Nucleus accumbens (tissue), 56 donors: ENCODE measurements at places on chromosomes 16 and 17.

- DNase-seq = peak; percentile 6
These were observed 297.5 kb downstream of the CA10 start for GRCh38 chr17:51860954-51861561.

DNA sequence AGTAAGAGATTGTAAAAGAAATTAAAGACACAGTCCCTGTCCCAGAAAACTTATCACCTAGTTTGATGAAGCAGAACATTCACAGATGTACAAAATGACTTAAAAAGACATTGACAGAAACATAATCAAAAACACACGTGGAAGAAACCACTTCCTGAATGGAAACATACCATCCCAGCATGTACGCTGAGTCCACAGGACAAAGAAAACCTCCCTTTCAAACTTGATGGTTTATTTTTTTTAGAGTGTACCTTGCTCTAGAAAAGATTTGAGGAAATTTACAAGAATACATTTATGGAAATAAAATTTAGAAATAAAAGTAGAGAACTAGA is 140.9 kb downstream of the PMP22 start:
- no peak for DNase-seq

DNA sequence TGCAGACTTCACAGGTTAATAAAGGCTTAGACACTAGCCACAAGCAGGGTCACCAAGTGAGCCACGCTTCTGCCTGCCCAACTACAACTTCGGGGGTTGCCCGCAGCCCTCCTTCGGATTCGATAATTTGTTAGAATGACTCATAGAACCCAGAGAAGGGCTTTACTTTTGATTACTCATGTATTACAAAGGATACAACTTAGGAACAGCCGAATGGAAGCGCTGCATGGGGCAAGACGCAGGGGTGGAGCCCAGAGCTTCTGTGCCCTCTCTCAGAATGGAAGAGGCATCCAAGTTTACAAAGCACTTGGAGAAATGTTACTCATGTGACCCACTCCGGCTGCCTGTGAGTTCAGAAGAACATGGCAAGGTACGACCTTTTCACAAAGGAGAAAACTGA is 7.5 kb upstream of the CDH5 start:
- DNase-seq = no peak

GRCh38 chr16:86598607-86599565 is 20.5 kb downstream of the FOXL1 start:
- DNase-seq = no peak

GRCh38 chr16:58264961-58265479 is 29.8 kb downstream of the PRSS54 start:
- DNase-seq = no peak

- DNase-seq = no peak
These were observed 7.0 kb downstream of the MYO15A start for GRCh38 chr17:18115517-18115916.

DNA sequence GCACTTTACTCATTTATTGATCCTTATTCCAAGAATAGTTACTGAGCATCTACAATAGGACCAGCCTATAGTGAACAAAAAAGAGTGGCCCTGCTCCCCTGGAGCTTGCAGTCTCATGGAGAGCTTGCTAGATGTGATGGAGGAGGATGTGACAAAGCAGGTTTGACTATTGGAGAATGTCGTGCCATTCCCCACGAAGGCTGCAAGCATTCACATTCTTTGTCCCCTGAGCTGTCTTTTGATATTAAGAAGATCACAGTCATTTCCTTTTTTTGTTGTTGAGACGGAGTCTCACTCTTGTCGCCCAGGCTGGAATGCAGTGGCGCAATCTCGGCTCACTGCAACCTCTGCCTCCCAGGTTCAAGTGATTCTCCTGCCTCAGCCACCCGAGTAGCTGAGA is 115.0 kb upstream of the ADAMTS18 start:
- DNase-seq = no peak

DNA sequence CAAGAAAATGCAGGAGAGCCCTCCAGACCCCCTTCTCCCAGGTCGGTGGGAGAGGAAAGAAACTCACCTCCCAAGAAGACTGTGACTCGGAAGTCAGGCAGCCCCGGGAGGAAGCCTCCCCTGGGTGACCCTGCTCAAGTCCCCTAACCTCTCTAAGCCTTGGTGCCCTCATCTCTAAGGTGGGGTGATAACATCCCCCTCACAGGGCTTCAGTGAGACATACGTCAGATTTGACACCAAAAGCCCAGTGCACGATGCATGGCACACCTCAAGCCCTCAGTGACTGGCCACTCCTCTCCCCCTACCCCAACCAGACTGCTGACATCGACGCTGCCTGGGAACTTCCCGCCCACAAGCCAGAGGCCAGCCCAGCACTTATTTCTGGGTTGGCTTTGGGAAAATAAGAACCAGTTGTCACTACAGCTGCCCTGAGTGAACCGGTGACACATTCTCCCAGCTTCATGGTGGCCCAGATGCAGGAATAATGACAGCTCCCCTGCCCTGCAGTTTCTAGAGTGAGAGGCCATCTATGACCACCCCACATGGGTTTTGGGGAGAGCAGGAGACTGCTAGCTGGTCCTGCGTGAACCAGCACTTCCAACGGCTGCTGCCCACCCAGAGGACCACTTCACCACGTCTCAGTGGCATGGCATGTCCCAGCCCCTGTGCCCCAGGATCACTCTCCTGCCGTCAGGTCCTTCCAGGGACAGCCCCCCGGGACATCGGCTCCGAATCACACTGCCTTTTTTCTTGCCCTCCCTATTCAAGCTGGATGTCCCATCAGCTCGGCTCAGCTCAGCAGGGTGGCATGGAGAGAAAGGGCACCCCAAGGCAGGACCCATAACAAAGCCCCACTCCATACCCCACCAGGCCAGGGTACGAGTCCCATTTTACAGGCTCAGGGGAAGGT is 9.5 kb downstream of the KNOP1 start:
- DNase-seq = no peak

DNA sequence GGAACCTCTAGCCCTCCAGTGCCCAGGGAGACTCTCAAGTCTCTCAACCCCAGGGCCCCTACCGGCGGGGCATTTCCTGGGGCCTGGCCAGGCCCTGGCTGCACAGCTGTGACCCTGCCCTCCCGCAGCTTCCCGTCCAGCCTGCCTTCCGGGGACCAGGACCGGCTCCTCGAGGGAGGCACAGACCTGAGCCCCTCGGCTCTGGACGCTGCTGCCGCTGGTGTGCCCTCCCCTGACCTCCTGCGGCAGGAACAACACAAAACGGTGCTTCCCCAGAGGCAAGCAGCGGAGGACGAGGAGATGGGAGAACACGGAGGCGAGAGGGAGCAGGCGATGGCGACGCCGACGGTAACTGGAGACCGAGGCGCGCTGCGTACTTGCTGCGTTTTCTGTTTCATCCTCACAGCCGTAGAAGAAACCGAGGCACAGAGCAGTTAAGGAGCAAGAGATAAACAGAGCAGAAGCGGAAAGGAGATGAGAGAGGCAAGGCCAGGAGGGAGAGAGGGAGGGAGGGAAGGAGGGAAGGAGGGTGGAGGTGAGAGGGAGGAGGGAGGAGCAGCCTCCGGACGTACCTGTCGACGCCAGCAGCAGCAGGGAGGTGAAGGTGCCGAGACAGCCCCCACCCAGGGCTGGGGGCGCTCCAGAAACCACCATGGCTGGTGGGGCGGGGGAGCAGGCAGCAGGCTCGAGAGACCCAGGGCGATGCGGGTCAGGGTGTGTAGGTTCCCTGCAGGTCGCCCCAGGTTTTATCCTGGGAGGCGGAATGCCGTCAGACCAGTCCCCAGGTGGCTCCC is at the start of gene PRSS22:
Gene PRSS22 (minus strand): TSS at position 720 of the 794 bp plus-strand sequence. CDS start 66 bp downstream, at position 654.
- DNase-seq = no peak

- no peak for DNase-seq
These were observed 5.1 kb downstream of the GGA2 start for GRCh38 chr16:23505180-23505665.

- DNase-seq = no peak
These were observed 177.9 kb downstream of the SEC14L1 start for GRCh38 chr17:77318491-77319210.

DNA sequence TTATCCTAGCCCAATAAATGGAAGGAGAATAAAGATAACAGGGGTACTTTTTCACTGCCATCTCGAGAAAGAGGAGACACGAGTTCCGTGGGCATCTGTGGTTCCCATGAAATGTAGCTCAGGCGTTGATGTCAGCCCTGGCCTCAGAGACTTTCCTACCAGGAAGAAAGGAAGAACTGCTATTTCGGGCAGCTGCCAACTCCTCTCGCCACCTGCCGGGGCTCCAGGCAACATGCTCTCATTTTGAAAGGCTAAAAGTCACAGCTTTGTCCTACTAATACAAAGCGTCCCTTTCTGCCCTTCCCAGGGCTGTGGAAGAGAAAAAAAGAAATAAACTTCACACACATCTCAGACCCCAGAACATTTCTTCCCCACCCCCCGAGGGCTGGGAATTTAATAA is 65.8 kb downstream of the DHRS7C start:
- no peak for DNase-seq

- DNase-seq = no peak
These were observed 149.2 kb upstream of the TBX2 start for GRCh38 chr17:61250335-61250890.

- DNase-seq = no peak
These were observed 193.1 kb upstream of the IRX6 start for GRCh38 chr16:55130911-55131310.

- DNase-seq = no peak
These were observed 39.4 kb downstream of the AP1G1 start for GRCh38 chr16:71769222-71769621.

- DNase-seq = no peak
These were observed at the start of gene CDT1 for GRCh38 chr16:88803264-88803987. Gene CDT1 (plus strand): TSS chr16:88803789. CDS start chr16:88803832, 43 bp downstream.

GRCh38 chr16:3610698-3611145 is 684 bp downstream of the SLX4 start:
- no peak for DNase-seq

GRCh38 chr16:27232901-27233625 is 29.7 kb downstream of the KDM8 start:
- no peak for DNase-seq

- DNase-seq = no peak
These were observed 6.9 kb downstream of the KARS1 start for GRCh38 chr16:75640598-75640997.

DNA sequence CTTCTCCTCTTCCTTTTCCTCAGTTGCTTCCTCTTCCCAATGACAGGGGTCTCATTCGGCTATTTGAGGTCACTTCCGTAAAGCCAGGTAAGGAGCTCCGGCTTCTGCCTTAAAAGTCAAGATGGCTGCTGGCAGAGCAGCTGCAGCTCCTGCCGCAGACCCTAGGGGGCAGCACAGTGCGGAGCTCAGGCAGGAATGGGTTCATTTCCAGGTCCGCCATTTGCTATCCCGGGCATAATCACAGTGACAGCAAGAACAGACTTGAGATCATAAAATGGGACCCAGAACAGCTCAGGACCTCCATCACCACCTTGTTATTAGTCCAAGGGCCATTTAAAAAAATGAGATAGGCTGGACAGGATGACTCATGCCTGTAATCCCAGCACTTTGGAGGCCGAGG is 199.5 kb downstream of the ZNF18 start:
- DNase-seq = no peak

DNA sequence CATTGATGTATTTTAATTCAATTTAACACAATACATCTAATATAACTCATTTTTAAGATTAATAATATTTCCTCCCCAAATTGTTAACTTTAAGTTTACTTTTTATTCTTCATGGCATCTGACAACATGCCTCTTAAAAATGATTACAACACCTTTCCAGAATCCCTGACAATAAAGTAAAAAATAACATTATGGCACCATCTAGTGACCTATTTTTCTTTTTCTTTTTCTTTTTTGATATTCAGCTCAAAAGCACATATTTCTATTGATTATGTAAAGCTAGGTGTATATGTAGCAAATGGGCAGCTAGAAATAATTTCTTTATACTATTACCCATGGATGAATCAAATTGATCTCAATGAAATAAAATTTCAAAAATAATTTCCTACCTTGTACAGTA is 834.3 kb upstream of the CDH8 start:
- no peak for DNase-seq

DNA sequence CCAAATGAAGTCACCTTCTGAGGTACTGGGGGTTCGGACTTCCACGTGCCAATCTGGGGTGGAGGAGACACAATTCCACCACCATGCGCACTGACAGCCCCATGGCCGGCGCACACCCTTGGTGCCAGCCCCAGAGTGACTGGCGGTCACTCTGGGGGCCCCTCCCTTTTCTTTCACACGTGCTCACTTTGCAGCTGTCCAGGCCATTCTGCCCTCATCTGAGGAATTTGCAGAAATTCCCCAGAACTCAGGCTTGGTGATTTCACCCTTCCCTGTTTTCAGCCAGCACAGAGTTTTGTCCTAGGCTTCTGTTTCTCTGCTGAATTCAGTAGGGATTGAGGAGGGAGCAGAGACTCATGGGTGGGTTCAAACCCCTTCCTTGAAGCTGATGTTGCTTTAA is 54.8 kb downstream of the CDRT4 start:
- DNase-seq = no peak

DNA sequence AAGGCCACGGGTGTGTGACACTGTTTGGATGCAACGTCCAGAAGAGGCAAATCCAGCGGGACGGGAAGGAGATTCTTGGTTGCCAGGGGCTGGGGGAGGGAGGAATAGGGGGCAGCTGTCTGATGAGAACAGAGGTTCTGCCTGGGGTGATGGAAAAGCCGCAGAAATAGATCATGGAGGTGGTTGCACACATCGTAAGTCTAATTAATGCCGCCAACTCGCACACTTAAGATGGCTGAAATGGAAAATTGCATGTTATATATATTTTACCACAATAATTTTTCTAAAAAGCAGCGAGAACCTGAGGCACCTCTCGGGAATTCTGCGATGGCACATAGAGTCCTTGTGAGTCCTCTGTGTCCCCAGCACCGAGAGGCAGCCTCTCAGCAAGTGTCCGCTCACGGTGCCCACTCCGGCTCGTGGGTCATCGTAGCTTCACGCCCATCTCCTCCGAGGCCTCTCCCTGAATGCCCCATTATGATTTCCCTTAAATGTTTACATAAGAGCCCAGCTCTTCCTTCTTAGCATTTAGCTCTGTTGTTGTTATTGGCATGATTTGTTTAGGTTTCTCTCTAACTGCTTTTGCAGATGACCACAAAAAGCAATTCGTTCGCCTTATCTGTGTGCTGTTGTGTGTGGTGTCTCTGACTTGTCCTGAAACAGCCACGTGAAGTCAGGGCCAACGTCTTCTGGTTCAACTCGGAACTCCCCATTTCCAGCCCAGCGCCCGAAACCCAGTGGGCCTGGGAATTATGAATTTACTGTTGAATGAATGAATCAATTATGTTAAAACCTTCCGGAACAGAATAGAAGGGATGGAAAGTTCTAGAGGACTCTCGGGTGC is 7.7 kb downstream of the WFDC1 start:
- DNase-seq = no peak
